ENCODE measurements at places on chromosomes 16 and 17.

- no peak for DNase-seq
Measured at GRCh38 chr17:3782751-3783150, 18.2 kb downstream of the ITGAE start.

DNA sequence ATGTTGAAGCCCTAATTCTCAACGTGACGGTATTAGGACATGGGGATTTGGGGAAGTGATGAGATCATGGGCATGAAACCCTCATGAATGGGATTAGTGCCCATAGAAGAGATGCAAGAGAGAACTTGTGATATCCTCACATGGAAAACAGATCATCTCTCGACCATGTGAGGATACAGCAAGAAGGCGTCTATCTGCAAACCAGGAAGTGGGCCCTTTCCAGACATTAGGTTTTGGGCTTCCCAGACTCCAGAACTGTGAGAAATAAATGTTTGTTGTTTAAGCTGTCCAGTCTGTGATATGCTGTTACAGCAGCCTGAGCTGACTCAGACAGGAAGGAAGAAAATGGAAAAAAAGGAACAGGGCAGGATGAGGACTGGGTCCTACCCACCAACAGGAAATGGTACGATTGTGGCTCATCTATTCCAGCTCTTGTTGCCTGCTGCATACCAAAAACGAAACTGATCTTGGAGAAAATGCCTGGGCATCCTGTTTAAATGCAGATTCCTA, 21.9 kb upstream of the SSTR2 start:
- DNase-seq, result no peak

DNA sequence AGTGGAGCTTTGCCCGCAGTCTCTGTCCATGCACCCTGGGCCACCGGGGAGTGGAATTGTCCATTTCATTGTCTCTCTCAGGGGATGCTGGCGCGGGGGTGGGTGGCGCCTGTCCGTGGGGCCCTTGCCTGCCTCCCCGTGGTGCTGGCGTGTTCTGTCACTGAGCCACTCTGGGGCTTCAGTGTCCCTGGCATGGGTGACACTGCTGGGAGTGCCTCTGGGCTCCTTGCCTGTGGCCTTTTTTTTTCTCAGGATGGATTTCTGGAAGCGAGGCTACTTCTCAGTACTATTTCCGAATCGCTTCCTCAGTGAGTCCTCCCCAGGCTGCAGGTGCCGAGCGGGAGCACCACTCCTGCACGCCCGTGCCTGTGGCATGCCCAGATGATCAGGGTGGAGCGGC, 55.0 kb downstream of the PDPK1 start:
- no peak for DNase-seq

DNA sequence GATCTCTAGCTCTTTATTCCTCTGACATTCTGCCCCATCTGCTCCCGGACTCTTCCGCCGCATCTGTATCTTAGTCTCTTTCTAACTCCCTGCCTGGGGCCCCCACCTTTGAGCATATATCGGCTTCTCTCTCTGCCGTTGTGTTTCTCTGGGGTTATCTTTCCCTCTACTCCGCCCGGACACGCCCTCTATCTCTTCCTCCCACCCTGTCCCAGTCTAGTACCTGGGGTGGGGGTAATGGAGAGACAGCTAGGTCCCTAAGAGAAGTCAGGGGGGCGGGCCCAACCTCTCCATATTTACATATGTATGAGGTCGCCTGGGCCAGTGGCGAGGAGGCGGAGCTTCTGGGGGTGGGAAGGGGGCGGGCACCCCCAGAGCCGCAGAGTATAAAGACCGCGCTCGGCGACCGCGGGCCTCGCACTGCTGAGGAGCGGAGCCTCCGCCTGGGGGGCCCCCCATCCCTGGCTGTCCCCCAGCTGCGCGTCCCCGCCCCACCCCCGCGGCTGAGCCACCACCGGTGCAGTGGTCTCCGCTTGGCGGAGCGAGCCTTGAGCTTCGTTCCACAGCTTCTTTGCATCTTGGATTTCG, at the start of gene ATP1B2:
Gene ATP1B2 (plus strand): TSS at position 418 of the 588 bp plus-strand sequence. CDS start 593 bp downstream, outside the sequence.
- DNase-seq, result no peak

GRCh38 chr17:50172130-50172529, 6.3 kb downstream of the SGCA start:
- DNase-seq, result no peak

Data from non-pigmented ciliary epithelial cell (primary cell).